H1 (cell line): ENCODE measurements at places on chromosomes 6 and 20. TPM values are rescaled to one million over a fixed set of nuclear protein-coding genes. Genes with fewer than 3 reads are reported as not detected.

DNA sequence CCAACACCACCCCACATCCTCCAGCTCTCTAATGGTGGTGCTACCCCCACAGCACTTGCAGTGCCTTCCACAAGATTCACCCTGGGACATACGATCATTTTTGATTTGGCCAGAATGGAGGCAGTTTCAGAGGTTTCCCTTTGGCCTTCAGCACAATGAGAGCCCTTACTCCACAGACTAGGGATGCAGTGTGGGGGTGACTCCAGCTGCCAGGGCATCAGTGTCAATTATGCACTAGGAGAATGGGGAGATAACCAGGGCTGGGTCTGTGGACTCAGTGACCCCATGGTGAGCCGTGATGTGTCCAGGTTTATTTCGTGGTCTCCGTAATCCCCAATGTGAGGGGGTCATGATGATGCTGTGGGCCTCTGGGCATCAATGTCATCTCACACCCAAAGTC lies 31.5 kb upstream of the MICB start:
- DNase-seq, result no peak
- no peak overlapping the region for H3K27ac ChIP-seq
- peaks cover 12% of the 10 kb centered on the region for H3K27me3 ChIP-seq
- H3K4me1 ChIP-seq, result no peaks in the 10 kb centered on the region

- H3K27ac ChIP-seq, result no peak overlapping the region
- H3K4me3 ChIP-seq, result no peak overlapping the region
- H3K4me1 ChIP-seq, result peaks cover 5% of the 10 kb centered on the region
- no peaks in the 10 kb centered on the region for H3K36me3 ChIP-seq
These were observed 214.7 kb downstream of the TFAP2C start for GRCh38 chr20:56843817-56844216.

GRCh38 chr6:127452803-127453202 lies 6.4 kb downstream of the KIAA0408 start:
- H3K36me3 ChIP-seq, result peaks cover 4% of the 10 kb centered on the region; the same call in 1 of the 2 replicates
- H3K4me3 ChIP-seq, result no peak overlapping the region
- H3K27me3 ChIP-seq, result no peaks in the 10 kb centered on the region
- H3K4me1 ChIP-seq, result peaks cover 5% of the 10 kb centered on the region
- DNase-seq, result no peak

DNA sequence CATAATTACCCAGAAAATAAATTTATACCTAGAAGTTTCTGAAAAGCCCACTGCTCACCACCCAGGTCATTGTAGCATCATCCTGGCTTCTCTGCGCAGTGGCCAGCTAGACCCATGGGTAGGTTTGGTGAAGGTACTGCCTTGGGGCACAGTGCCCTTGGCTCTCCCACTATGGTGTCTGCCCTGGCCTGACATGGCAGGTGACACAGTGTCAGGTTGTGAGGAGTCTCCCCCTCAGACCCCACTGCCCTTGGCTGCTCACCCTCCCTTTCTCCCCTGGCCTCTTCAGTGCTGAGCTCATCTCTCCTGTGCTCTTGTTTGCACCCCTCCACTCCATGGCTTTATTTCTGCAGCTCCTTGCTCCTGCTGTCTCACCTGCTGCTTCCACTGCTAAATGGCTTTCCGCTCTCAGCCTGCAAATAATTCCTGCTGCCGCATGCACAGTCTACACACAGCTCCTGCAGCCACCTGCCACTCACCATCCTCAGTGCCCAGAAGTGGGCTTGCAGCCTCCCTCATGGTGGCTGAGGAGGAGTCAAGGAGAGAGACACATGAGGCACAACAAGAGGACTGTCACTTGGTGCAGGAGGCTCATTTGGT lies 313.4 kb upstream of the MOCS1 start:
- no peaks in the 10 kb centered on the region for H3K27me3 ChIP-seq
- H3K4me1 ChIP-seq, result no peaks in the 10 kb centered on the region
- no peaks in the 10 kb centered on the region for H3K36me3 ChIP-seq
- no peak for DNase-seq
- no peak overlapping the region for H3K4me3 ChIP-seq

GRCh38 chr6:45892696-45893245 lies 122.9 kb downstream of the CLIC5 start:
- H3K36me3 ChIP-seq, result no peaks in the 10 kb centered on the region
- H3K4me1 ChIP-seq, result no peaks in the 10 kb centered on the region
- no peak overlapping the region for H3K27ac ChIP-seq
- no peak overlapping the region for H3K4me3 ChIP-seq

The ARFGEF3 gene
- total RNA-seq, result 22.9 and 23.2 TPM in 2 replicates

DNA sequence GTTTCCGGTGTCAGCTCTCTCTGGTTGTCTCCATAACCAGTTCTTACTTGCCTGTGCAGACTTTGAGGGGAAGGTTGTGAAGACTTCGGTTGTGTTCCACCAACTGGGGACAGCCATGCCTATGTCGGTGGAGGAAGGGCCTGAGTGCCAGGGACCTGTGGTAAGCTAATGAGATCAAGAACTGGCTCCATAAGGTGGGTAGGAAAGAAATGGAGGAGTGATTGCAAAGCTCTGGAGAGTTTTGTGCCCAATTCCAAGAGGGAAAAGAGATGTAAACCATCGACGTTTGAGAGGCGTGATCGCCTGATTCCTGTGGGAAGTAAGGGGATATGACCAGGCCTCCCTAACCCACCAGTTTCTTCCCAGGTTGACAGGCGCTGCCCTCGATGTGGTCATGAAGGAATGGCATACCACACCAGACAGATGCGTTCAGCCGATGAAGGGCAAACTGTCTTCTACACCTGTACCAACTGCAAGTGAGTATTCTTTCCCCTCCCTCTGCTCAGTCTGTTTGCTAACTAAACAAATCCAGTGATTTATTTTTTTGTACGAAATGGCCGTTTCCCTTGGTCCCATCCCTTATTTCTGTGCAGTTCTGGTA lies 893 bp downstream of the POLR1H start:
- DNase-seq, result no peak
- no peaks in the 10 kb centered on the region for H3K27me3 ChIP-seq
- H3K4me1 ChIP-seq, result peaks cover 8% of the 10 kb centered on the region
- H3K4me3 ChIP-seq, result peak overlapping the region; percentile 100
- H3K36me3 ChIP-seq, result no peaks in the 10 kb centered on the region
- 0 out of 2 replicates have a peak overlapping the region, but pooled peaks have one; percentile 29 for H3K27ac ChIP-seq

- no peak for DNase-seq
- no peaks in the 10 kb centered on the region for H3K36me3 ChIP-seq
- H3K27me3 ChIP-seq, result no peaks in the 10 kb centered on the region
- H3K4me3 ChIP-seq, result no peak overlapping the region
- no peak overlapping the region for H3K27ac ChIP-seq
- H3K4me1 ChIP-seq, result no peaks in the 10 kb centered on the region; the same call in 1 of the 2 replicates
These were observed 27.0 kb downstream of the KCNK15 start for GRCh38 chr20:44772636-44773035.

- peak; percentile 91 for DNase-seq
- H3K4me3 ChIP-seq, result peak overlapping the region; percentile 100
- no peaks in the 10 kb centered on the region; the same call in 1 of the 2 replicates for H3K27me3 ChIP-seq
- no peaks in the 10 kb centered on the region for H3K36me3 ChIP-seq
- H3K27ac ChIP-seq, result peak overlapping the region; percentile 55; the same call in 1 of the 2 replicates
These were observed 1.1 kb upstream of the AFDN start for GRCh38 chr6:167825332-167826229.

DNA sequence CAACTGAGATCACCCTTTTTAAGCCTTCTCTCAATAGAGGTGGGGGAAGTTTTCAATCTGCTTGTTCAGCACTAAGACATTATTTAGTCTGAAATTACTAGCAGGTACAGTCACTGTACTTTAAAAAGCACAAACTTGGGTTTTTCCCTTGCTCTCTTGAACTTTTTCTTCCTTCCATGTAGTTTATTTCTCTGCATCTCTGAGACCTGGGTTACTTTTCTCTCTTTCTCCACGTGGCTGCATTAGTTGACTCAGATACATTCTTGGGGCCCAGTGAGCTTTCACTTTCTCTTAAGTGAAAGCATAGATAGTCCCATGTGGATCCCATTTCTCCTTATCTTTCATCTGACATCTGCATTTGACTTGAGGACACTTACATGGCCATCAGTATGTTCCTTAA lies 433.9 kb upstream of the MAP3K7 start:
- H3K27me3 ChIP-seq, result no peaks in the 10 kb centered on the region
- H3K4me3 ChIP-seq, result no peak overlapping the region
- DNase-seq, result no peak

The ZSCAN23 gene
- total RNA-seq, result 4.2 and 5.3 TPM in 2 replicates

The SFTA2 gene
- total RNA-seq, result not detected in 2 replicates

The ENPP3 gene
- total RNA-seq, result not detected in 2 replicates

- no peak for DNase-seq
- H3K27ac ChIP-seq, result no peak overlapping the region
- no peaks in the 10 kb centered on the region for H3K36me3 ChIP-seq
These were observed 64.6 kb upstream of the SCP2D1 start for GRCh38 chr20:18748987-18749386.

The LAMA4 gene
- 0.92 and 1.5 TPM in 2 replicates for total RNA-seq

- H3K27ac ChIP-seq, result no peak within 1 kb of the TSS
- peaks cover 60% of the 10 kb centered on the region for H3K27me3 ChIP-seq
- H3K4me1 ChIP-seq, result no peaks in the 10 kb centered on the region
- no peaks in the 10 kb centered on the region for H3K36me3 ChIP-seq
- peak within 1 kb of the TSS; percentile 25 for H3K4me3 ChIP-seq
These were observed at the start of gene PPP1R3G for GRCh38 chr6:5084781-5085647. TSS of gene PPP1R3G (plus strand) at chr6:5085341. CDS start at chr6:5085486, 145 bp downstream.
